ENCODE measurements at places on chromosomes 1 and 21. TPM values are rescaled to one million over a fixed set of nuclear protein-coding genes. Genes with fewer than 3 reads are reported as not detected.

F13B gene
- polyA plus RNA-seq = not detected

TTC39A gene
- polyA plus RNA-seq = 3.9 TPM

ALX3 gene
- polyA plus RNA-seq = not detected

GBP2 gene
- 0.63 TPM for polyA plus RNA-seq

CELSR2 gene
- 3.3 TPM for polyA plus RNA-seq

- DNase-seq = no peak
These were observed 27.4 kb upstream of the CTPS1 start for GRCh38 chr1:40951943-40952743.

GRCh38 chr1:18085387-18086074 lies 22.1 kb upstream of the IGSF21 start:
- DNase-seq = no peak

- no peak for DNase-seq
These were observed 300.9 kb downstream of the BRINP3 start for GRCh38 chr1:190176776-190177175.

GRCh38 chr1:236673289-236673919 lies 12.9 kb upstream of the ACTN2 start:
- no peak for DNase-seq

- DNase-seq = no peak
These were observed 4.6 kb upstream of the TMEM51 start for GRCh38 chr1:15148941-15149340.

GRCh38 chr1:177780096-177780700 lies 189.7 kb downstream of the SEC16B start:
- peak; percentile 24 for DNase-seq

DNA sequence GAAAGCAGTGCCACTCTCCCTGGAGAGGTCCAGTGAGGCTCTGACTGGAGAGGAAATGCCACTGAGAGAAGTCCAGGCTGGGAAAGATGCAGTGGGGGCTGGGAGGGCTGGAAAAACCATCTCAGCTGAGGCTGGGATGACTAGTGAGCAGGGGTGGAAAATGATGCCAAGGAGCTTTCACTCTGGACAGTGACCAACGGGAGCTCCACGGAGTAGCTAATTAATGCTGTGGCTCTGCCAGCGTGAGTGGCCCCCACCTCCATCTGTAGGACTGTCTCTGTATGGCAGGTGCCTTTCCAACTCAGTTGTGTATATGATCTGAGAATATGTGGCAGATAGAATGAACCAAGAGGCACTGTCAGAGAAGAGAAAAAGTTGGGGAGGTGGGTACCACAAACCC lies 86.7 kb downstream of the DDX20 start:
- DNase-seq = no peak

DNA sequence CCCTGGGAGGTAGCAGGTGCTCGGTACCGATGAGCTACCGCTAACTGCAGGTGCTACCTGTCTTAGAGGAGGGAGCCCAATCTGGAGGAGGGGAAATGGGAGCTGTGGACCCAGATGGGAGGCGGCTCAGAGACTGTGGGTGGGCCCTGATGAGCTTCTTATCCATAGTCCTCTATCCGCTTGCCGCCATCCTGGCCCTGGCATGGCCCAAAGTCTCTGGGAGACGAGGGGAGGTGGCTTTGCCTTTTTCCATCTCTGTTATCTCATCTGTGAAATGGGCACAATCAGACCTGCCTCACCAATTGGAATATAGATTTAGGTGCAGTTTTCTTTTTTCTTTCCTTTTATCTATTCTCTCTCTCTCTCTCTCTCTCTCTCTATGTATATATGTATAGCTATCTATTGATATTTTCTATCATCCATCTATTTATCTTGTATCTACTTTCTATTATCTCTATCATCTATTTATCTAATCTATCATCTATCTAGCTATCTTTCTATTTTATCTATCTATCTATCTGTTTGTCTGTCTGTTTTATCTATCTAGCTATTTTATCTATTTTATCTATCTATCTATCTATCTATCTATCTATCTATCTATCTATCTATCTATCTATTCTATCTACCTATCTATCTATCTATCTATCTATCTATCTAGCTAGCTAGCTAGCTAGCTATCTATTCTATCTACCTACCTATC lies 16.5 kb downstream of the TNFRSF1B start:
- no peak for DNase-seq

Data from forelimb muscle (tissue), 1 donor.